ENCODE measurements at places on chromosomes 1 and 21.

GRCh38 chr1:112762541-112763500, 47.7 kb upstream of the PPM1J start:
- DNase-seq: no peak

DNA sequence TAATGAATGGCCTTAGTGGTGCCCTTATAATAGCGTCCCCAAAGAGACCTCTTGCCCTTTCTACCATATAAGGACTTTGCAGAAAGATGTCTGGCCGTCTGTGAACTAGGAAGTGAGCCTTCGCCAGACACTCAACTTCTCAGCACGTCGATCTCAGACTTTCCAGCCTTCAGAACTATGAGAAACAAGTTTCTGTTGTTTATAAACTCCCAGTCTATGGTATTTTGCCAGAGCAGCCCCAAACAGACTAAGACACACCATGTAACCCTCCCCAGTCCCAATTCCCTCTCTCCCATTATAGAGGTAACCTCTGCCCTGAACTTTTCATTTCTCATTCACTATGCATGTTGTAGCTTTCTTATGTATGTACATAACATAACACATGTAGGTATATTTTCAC, 55.7 kb downstream of the NID1 start:
- no peak for DNase-seq

DNA sequence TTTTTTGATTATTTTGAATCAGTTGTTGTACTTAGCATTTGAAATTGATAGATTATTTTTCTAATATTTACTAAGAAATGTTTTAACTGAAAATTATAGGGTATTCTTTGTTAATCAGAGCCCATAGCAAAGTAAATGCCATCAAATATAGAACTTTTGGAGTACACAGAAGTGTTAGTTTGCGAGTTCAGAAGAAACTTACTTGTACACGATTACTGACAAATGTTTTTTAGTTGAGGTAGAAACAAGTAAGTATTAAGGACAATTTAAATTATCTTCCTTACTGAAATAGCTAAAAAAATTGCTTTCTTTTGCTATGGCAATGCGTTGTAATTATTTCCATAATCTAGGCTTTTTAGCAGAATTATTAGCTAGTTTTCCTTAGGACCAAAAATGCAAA, 692.2 kb downstream of the USP25 start:
- DNase-seq: no peak

GRCh38 chr1:79293611-79294010, 287.1 kb upstream of the ADGRL4 start:
- no peak for DNase-seq

- no peak for DNase-seq
Observed at GRCh38 chr1:37068260-37068659, 33.9 kb upstream of the GRIK3 start.

DNA sequence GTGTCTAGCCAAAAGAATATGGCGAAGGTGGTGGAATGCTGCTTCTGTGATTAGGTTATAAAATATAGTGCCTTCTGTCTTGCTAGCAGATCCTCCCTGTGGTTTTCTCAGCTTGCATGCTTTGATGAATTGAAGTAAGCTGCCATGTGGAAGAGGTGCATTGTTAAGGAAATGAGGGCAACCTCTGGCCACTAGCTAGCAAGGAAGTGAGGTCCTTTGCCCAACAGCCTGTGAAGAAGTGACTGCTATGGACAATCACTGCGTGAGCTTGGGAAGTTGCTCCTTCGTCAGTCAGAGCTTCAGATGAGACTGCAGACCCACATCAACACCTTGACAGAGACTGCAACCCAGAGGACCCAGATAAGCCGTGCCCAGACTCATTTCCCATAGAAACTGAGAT, 109.4 kb downstream of the GIPC2 start:
- DNase-seq: no peak

DNA sequence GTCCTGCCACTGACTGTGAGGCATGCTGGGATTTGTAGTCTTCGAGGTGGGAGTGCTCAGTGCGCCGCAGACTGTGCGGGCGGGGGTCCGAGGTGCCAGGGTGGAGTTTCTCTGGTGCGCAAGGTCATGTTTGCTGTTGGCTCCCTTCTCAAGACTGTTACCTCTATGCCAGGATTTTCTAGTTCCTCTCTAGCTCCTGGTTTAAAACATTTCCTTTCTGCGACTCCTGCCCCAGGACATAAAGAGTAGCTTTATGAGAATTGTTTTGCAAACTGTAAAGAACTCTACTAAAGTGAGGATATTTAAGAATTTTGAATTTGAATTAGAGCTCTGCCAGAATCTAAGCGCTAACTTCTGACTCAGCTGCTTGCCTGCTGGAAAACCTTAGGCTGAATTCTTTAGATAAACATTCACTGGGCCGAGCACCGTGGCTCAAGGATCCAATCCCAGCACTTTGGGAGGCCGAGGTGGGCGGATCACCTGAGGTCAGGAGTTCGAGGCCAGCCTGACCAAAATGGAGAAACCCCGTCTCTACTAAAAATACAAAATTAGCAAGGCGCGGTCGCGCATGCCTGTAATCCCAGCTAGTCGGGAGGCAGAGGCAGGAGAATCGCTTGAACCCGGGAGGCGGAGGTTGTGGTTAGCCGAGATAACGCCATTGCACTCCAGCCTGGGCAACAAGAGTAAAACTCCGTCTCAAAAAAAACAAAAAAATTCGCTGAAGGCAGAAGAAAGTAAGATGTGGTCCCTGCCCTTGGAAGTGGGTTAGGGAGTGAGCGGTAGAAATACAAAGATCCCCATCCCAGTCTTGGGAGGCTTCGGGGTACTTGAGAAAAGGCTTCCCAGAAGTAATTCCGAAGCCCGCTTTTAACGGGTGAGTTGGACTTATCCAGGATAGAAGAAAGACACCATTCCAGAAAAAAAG, 992 bp upstream of the USP48 start:
- DNase-seq: peak; percentile 55
